Coronary artery (tissue), 2 donors: ENCODE measurements at places on chromosomes 7 and 10.

DNA sequence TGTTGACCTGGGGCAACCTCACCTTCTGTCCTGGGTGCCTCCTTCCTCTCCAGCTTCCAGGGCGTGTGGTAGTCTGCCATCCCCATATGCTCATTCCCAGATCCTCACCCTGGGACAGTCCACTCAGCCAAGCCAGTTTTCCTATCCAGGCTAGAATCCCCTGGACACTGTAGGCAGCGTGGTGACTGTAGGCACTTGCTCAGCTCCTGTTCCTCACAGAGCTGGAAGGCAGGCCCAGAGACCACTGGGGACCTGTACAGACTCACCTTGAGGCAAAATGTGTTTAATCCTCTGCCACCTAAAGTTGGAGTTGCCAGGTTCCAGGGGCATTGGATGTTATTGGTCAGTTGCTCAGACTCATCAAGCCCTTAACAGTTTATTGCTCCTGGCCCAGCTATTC, 2.4 kb upstream of the GRID1 start:
- DNase-seq: peak; percentile 35

DNA sequence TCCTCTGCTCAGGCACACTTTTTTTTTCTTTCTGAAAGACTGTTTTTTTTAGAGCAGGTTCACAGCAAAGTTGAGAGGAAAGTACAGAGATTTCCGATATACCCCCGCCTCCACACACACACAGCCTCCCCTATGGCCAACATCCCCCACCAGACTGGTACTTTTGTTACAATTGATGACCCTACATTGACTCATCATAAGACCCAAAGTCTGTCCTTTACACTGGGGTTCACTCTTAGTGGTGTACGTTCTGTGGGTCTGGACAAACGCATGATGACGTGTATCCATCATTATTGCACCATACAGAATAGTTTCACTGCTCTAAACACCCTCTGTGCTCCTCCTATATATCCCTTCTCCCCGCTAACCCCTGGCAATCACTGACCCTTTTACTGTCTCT, 107.7 kb downstream of the RBM20 start:
- no peak for DNase-seq

DNA sequence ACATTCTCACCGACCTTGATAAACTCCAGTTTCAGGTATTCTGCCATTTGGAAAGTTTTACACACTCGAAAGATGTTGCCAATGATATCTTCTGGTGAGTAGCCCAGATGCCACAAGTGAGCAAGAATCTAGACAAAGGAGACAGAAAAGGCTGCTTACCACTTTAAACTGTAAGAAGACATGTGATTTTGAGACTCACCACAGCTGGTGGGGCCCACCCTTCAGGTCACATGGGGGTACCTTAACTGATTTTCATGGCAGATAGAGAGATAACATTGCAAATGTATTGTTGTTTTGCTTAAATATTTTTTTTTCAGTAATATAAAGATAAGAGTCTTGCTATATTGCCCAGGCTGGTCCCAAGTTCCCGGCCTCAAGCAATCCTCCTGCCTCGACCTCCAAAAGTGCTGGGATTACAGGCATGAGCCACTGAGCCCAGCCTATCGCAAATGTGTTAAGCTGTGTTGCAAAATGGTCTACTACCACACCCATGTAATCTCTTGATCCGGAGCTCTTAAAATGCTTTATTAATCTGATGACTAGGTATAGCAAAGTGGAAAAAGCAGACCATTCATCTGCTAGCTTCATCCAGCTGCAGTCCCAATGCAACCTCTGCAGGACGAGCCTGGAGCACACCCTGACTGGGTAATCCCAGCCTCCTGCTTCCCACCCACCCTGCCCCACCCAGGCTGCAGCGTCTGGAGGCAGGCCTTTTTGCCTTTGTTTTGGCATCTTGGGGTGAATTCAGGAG, 18.5 kb downstream of the RFC2 start:
- DNase-seq: no peak

DNA sequence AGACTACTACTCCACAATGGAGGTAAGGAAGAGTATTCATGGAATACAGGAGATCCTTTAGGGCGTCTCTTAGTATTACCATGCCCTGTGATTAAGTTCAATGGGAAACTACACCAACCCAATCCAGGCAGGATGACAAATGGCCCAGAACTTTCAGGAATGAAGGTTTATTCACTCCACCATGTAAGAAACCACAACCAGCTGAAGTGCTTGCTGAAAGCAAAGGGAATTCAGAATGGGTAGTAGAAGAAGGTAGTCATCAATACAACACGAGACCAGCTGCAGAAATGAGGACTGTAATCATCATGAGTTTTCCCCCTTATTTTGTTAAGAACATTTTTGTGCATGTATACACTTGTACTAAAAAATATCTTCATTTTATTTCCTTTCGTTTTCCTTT, 76.6 kb downstream of the GPR37 start:
- DNase-seq: no peak

DNA sequence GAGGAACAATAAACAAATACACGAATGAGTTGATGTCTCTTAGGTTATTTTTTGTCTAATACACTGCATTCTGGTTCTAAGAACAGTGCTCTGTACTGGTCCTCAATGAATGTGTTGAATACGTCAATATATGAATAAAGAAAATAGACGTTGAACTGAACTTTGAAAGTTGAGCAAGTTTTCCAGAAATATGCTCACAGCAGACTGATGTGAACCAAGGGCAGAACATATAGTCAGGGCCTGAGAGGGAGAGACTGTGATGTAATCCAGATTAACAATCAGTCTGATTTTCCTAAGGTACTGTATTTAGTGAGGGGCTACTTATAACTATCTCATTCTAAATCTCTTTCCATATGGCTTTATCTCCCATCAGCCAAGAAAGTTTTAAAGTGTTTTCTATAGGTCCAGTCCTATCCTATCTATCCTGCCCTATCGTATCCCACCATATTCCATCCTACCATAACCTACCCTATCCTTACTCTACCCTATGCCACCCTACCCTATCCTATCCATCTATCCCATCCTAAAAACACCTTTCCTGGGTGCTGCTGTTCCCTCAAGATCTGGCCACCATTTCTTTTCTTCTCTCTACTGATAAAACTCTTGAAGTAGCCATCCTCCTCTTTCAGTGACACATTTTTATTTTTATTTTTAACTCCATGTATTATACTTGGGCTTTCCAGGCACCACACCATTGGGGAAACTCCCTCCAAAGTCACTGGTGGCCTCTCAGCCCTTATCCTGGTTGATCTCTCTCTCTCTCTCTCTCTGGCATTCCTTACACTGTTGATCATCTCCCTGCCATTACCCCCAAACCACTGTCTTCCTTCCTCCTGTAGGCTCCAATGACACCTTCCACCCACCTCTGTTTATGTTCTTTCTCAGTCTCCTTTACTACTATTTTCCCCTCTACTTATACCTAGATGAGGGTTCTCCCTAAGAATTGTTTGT, 212.3 kb upstream of the SLC26A5 start:
- no peak for DNase-seq

DNA sequence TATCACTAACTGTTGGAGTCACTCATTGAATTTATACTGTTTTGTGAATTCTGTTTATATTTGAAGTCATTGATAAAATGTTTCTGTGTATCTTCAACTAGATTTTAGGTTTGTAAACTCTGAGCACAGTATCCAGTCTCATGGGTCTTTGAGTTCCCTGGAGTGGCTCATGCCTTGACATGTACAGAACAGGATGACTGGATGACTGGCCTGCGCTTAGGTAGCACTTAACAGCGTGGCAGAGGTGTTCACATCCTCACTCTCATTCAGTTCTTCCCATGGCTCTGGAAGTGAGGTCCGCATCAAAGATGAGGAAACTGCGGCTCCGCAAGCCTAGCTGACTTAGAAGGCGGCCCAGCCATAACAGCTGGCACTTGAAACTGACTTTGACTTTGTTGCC, 576.9 kb downstream of the SUGCT start:
- DNase-seq: no peak

DNA sequence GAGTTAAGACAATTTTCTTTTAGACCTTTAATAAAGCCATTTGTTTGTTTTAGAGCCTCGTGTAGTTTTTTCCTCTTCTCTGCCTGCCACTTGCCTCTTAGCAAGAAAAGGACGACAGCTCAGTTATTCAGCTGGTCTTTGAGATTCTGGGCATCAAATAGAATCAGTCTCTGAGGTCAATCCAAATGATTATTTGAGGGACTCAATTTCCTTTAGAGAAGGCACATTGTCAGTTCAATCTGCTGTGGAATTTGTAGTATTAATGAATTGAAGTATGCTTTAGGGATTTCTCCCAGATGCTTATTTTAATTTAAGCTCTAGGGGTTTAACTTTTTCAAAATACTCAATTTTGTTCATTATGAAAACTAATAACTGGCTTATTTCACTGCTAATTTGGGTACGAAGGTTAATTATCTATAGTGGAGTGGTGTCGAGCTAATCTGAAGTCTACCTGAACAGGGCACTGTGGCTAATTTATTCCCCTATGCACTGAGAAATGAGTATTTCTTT, 841.2 kb upstream of the AUTS2 start:
- DNase-seq: no peak

- no peak for DNase-seq
These were observed 29.9 kb downstream of the TCF7L2 start for GRCh38 chr10:112979927-112980326.

DNA sequence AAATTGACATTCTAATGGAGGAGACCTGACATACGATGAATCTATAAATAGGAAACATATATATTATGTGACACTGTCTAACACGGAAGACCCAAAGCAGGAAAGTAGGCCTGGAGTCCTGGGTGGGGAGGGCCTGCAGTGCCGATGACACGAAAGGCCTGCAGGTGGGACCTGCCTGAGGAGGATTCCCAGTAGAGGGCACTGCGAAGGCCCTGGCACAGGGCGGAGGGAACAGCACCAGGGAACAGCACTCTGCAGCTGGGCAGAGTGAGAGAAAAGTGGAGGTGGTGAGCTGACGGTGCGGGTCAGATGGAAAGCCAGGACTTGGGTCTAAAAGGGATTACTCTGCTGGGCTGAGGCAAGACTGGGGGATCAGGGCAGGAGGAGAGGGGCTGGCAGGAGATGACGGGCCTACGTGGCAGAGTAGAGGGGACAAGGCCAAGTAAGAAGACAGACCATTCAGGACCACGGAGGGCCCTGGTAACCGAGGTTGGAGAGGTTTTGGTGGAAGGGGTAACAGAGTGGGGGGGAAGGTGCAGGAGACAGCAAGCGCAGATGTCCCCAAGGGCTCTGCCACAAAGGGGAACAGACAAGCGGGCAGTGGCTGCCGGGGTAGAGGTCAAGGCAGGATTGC, 8.1 kb downstream of the ZNF746 start:
- no peak for DNase-seq

- DNase-seq: no peak
These were observed 129.2 kb downstream of the KCND2 start for GRCh38 chr7:120402079-120402767.

- DNase-seq: peak; percentile 40
These were observed 24.8 kb downstream of the DPCD start for GRCh38 chr10:101612872-101613271.

DNA sequence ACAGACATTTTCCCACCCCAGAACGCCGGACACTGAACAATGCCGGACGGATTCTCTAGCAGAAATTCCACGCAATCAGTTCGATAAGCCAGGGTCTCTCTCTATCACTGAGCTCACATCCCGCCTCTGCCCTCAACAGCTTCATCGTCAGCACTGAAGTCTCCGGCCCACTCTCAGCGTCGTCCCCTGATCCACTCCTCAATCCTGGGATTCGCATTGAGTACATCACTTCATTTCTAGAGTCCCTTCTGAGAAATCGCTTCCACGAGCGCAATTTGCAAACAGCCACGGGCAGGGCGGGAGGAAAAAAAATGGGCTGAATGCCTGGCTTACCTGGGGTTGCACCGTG, 365 bp downstream of the YME1L1 start:
- no peak for DNase-seq

DNA sequence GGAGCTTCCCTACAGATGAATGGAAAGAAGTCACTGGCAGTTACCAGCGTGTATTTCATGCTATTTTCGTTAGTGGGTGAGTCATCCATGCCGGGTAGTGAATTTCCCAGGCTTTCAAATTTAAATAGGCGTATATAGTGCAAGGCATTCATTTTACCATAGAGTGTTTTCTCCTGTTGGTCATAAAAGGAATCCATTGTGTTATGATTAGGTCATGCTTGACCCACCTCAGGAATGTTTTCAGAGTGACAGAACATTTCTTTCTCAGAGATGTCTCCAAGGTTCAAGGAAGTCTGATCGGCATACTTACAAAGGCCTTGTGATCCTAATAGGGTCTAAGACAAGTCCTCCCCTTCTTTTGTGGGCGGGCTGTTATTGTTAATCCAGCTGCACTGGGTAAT, 110.7 kb downstream of the AKR1D1 start:
- no peak for DNase-seq

DNA sequence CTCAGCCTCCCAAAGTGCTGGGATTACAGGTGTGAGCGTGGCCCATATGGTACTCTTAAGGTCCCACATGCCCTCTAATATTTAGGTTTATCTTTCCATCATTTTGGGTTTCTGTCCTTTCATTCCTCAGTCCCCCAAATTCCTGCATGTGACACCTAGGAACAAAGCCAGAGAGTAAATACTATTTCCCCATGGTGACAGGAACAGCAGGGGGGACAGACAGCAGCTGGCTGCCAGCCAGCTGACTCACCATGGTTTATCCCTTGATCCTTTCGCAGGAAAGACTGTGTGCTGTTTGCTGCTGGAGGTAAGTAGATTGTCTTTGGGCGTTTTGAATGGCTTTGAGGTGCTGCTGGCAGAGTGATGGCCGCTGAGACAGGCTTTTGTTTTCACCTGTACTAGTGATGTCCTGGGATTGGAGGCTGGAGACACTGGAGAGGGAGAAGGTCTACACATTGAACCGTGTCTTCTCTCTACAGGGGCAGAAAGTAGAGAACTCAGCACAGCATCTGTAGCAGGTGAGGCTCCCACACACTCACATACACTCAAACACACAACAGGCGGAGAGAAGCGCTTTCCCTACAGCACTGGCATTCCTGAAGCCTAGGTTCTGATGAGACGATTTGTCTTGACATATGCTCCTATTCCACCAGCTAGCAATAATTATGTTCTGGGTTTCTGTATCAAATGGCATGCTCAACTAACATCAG, 83.7 kb upstream of the EFCAB10 start:
- DNase-seq: no peak

DNA sequence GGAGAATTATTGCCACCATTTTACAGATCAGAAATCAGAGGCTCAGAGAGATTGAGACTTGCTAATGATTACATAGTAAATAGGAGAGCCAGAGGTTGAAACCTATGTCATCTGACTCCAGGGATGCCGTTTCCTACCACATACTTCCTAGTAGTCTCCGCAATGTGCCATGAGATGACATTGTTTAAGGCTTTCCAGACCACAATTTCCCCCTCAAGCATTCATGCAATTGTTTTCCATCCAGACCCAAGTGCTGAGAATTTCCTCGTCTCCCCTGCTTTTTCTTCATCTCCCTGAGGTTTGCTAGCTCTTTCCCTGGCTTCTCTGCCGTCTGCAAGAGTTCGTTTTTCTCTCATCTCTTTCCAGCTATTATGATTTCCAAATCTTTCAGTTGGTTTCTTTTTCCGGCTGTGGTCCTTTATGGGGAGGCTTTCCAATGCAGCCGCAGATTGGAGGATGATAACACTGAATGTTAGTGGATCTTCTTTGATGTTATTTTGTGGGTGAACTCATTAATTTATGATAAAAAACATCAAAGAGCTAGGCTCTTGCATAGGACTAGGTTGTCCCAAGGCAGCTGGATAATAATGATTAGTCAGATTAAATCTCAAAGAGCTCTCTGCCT, 6.9 kb upstream of the GOLGA7B start:
- no peak for DNase-seq
